GM20000 (cell line): ENCODE measurements at places on chromosomes 12 and 14.

DNA sequence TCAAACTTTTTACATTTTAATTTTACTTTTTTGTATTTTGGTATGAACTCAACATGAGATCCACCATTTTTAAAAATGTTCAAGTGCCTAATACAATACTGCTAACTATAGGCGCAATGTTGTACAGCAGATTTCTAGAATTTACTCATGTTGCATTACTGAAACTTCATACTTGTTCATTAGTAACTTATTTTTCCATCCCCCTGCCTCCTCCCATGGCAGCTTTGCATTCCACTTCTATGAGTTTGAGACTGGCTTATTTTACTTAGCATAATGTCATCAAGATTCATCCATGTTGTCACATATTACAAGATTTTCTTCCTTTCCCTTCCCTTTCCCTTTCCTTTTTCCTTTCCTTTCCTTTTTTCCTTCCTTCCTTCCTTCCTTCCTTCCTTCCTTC lies 825.9 kb downstream of the SLC16A7 start:
- DNase-seq: no peak

GRCh38 chr12:92552412-92553108 lies 150.2 kb upstream of the PLEKHG7 start:
- no peak for DNase-seq

- DNase-seq: no peak
Measured at GRCh38 chr14:77299771-77300170, 20.9 kb downstream of the POMT2 start.

DNA sequence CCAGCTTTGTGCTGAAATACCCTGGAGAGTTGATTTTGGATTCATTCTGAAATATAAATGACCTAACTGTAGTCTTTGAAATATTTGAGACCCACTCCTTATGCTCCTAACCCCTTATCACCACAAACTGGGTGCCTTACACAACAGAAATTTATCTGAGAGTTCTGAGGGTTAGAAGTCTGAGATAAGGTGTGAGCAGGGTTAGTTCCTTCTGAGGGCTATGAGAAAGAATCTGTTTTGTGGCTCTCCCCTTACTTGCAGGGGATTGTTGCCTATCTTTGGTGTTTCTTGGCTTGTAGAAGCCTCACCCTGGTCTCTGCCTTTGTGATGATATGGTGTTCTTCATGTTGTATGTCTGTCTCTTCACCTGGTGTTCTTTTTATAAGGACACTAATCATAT lies 91.7 kb downstream of the DERA start:
- no peak for DNase-seq

DNA sequence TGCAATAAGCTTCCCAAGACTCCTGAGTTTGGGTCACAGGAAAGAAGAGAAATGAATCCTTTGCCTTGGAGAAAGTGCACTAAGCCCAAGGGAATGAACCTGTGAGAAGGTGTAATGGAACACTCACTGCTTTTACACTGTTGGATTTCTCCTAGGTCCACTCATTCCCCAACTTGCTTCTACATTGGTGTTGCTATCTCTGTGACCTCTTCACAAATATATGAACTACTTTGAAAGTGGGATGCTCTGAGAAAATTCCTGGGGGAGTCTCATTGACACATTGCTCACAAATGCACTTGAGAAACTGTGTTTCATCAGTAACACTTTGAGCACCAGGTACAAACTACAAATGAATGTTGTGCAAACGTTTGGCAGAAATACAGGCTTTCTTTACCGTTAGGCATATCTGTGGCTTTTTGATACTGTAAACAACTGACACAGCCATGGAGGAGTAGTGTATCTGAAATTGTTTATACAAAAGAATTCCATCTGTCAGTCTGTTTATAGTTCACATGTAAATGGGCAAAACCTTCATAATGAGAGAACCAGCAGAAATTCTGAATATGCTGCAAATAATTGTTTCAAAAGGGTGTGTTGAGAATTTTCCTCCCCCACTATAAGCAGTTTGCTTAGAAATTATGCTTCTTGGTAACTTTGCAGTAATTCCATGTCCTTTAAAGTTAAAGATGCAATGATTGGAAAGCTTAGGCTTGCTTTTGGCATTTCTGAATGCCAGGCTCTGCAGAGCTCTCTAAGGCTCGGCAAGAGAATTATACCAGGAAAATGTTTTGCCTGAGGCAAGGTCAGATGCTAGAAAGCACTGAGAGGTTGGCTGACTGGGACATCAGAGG lies 348.5 kb upstream of the DDHD1 start:
- no peak for DNase-seq

- no peak for DNase-seq
Measured at GRCh38 chr12:54750-55535, 11.6 kb upstream of the IQSEC3 start.

- DNase-seq: peak; percentile 54
Measured at GRCh38 chr14:21711360-21711961, 37.8 kb upstream of the OR4E1 start.

DNA sequence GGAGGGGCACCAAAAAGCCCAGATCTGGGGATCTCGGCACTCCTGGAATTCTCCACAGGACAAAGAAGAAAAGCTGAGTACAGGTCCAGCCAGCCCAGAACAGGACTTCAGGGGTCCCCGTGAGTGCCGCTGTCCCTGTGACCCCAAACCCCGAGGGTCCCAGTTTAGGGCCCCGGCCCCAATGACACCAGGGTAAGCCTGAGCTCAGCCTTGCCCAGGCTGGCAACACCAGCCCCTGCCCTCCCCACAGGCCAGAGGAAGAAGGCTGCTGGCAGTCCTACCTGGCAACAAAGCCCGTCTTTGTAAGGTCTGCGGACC lies 1.8 kb downstream of the CDK2AP1 start:
- DNase-seq: no peak

DNA sequence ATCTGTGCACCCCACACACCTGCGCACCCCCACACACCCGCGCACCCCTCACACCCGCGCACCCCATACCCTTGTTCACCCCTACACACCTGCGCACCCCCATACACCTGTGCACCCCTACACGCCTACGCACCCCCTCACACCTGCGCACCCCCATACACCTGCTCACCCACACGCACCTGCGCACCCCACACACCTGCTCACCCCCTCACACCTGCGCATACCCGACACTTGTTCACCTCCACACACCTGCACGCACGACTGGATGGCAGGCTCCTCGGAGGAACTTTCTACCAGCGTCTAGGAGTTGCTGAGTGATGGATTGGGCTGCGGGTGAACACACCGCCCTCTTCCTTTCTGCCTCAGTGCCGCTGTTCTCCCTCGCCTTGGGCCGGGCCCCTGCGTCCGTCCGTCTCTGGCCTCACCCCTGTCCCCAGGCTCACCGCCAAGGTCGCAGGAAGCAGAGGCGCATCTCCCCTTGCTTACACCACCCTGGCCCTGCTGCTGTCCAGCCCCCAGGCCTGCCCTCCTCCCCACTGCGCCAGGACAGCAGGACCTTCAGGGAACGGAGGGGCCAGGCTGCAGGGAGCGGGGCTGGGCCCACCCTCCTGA lies 20.7 kb upstream of the TMEM106C start:
- DNase-seq: no peak

DNA sequence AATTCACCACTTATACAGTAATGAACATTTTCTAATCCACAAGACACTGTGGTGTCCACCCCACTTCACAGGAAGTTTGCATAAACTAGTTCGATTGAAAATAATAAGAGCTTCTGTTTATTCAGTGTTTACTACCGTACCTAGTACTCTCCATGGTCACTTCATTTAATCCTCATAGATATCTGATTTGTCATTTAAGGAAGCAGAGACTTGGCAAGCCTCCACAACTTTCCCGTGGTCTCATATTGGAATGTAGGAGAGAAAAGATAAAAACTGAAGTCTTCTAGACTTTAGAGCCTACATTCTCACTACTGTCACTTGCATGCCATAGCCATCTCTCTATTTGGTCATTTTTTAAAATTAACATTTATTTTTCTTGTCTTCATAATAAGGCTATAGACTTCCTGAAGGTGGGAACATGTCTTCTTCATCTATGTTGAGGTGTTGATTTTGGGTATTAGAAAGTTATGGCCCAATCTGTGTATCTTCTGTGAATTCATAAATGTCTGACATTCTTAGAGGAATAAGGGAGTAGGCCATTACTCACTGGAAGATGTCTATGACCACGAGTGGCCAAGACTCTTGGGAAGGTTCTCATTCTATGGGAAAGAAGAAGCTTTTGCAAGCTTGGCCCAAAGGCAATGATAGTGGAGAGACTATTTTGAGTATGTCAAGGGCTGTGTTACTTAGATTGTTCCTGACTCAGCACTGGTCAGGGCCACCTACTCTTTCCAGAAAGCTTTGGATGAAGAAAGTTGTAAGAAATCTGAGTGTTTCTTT lies 423.7 kb downstream of the LRIG3 start:
- no peak for DNase-seq
